ENCODE measurements at places on chromosomes 3 and 15.

DNA sequence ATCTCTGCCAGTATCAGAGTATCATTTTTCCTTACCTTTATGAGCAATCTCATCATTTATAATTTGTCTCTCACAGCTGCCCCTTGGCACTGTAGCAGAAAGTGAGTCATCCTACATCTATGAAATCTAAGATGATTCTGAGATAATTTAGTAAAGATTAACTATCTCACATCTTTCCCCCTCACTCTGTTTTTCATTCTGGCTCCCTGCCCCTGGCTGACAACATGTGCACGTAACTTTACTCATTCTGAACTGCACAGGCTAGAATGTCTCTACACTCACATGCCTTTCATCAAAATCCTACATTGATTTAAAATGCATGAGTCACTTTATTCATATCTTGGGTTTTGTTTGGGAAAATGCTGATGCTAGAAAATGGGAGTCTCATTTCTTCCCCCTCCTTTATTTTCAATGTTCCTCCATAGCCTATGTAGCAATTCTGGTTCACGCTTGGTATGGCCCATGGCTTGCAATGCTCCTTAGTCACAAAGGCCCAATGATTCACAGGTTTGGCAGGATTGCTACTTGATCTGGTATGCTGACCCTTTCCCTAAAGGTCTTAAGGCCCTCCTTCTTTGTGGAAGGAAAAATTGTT, 838.5 kb downstream of the TUSC7 start:
- DNase-seq: no peak

DNA sequence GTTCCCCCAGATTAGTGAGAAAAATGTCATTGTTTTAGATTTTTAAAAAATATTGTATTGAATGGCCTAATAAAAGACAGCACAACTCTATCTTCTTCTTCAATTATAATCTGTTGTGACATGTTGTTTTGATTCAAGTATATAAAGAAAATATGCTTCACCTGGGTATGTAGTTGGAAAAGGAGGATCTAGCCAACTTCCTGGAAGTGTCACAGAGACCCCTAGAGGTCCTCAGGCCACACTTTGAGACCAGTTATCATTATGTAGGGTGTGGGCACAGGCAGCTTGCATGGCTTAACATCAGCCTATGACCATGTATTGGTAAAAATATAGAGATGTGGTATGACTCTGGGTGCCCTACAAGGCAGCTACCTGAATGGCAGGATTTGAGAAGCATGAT, 14.7 kb upstream of the RYR3 start:
- no peak for DNase-seq

- DNase-seq: no peak
Measured at GRCh38 chr3:51706788-51707731, at the start of gene GRM2. Gene GRM2, plus strand, starts transcription at chr3:51707068. Its CDS starts 1,916 bp downstream, at chr3:51708984.

GRCh38 chr3:44894485-44894884, 20.1 kb downstream of the TGM4 start:
- DNase-seq: no peak

DNA sequence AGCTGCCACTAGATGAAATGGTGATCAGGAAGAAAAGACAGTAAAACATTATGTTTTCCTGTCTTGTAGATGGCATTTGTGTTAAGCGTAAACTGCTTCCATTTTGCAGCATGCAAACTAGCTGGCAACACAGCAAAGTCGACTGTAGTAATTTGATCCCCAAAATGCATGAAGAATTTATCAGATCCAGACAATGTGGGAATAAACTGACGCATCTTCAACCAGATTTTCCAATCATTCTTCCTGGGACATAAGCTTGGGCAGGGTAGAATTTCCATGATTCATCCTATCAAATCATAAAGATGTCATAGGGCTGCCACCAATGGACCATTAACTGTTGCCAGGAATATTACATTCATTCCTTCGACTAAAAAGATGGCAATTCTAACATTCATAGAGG, 260.3 kb downstream of the ERC2 start:
- DNase-seq: no peak

GRCh38 chr3:22371607-22372291, 620.7 kb upstream of the ZNF385D start:
- DNase-seq: no peak

DNA sequence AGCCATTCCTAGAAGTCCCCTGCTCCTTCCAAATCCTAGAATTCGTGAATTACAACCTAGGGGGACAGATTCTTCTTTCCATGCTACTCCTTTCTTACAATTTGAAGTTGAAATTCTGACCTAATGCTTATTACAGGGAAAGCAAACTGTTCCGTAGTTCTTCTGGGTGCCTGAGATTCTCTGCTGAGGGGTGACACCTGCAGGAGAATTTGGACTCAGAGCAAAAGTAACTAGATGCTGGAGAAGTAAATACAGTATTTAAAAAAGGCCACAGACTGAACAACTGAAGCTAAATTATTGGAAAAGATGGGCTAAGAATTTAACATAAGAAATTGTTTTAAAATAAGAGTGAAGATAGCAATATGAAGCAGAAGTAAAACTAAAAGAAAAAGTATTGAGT, 37.9 kb downstream of the ACAD9 start:
- DNase-seq: no peak

GRCh38 chr3:39106281-39106811, 1.1 kb downstream of the GORASP1 start:
- DNase-seq: no peak

- DNase-seq: no peak
Measured at GRCh38 chr15:90918835-90919234, 13.5 kb downstream of the HDDC3 start.

DNA sequence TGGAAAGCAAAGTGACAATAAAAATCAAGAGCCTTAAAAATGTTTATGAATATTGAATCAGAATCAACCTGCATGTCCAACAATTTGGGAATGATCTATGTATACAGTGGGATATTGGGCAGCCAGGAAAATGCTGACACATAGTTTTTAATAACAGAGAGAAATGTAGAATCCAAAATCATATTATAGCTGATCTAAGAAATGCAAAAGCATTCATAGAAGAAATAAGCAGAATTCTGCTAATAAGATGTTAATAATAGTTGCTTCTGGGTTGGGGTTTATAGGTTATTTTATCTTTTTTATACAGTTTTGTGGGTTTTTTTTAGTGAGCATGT, 15.1 kb downstream of the KIF9 start:
- no peak for DNase-seq

- DNase-seq: no peak
Measured at GRCh38 chr3:1288805-1289494, 196.1 kb downstream of the CNTN6 start.

- no peak for DNase-seq
Measured at GRCh38 chr15:58182460-58183163, 44.4 kb downstream of the AQP9 start.

DNA sequence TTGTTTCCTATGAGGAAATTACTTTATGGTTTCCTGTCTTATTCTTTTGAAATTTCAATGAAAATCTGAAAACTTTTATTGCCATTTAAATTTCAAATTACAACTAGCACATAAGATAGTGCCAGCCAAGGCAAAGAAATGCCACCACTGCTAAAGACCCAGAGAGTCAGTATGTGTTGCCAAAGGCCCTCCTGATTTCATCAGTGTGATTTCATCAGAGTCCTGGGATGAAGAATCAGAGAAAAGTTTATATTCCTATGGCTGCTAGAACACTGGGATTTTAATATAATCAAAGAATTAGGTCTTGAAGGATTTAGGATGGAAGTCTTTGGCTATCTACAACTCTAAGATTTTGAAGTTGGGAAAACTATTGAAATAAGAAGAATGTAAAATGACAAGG, 434.2 kb upstream of the CCDC54 start:
- DNase-seq: no peak

DNA sequence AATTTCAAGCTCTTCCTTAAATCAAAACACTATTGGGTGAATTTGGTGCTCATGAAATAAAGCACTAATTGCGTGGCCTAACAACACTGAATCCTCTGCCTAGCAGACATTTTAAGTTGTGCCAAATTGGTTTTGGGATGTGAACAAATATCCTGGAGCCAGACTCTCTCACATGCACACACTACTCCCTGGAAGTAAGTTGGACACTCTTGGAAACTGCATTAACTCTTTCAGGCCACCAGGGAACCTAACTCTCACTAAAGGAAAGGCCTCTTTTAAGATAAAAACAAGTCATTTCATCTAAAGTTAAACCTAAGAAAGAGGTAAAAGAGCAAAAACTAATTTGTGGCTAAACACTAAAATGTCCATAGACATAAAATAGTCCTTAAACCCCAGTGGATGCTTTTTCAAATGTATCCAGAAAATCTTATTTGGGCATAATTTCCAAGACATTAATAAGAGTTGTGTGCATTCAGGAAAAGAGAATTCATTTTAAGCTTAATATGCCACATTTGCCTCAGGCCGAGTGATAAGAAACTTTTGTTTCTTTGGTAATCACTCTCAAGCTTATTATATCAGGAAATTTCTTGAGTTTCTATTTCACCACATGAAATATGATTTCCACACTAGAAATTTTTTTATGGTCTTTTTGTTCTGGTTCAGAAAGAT, 61.8 kb downstream of the ZBTB20 start:
- no peak for DNase-seq

DNA sequence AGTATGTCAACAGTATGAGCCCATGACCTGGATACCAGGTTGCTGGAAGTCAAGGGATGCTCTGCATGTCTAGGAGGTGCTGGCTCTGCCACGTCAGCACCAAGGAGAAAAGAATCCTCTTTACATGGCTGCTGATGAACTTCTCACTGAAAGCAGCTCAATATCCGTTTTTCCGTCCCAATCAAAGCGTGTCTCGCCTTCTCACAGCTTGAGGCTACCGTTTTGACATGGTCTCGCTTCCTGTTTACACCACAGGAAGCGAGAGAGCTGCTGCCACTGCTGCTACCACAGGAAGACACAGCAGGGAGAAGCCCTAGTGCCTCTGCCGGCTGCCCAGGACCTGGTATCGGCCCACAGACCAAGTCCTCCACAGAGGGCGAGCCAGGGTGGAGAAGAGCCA, 27.3 kb downstream of the STARD5 start:
- DNase-seq: peak; percentile 54

- DNase-seq: no peak
Measured at GRCh38 chr3:177429771-177430170, 232.5 kb upstream of the TBL1XR1 start.

GRCh38 chr3:135310317-135310716, 515.3 kb downstream of the EPHB1 start:
- DNase-seq: no peak

DNA sequence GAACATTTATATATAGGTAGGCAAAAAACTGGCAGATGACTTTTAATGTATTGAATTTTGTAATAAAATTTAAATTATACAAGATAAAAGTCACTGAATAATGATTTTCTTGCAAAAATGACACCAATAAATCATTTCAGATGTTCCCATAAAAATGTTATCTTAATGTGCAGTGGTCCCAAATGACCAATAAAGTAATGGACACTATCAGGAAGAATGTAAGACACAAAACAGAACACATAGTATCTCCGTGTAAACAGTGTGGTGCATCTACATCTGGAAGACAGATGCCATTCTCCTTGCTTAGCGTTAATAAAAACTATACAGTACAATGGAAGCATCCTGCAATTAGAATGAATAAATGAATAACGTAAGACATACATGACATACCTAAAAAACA, 41.5 kb downstream of the FGF7 start:
- DNase-seq: no peak

GRCh38 chr3:69197922-69198530, 75.6 kb upstream of the LMOD3 start:
- peak; percentile 36 for DNase-seq

- no peak for DNase-seq
Measured at GRCh38 chr3:171565481-171566058, 105.4 kb upstream of the TNIK start.

DNA sequence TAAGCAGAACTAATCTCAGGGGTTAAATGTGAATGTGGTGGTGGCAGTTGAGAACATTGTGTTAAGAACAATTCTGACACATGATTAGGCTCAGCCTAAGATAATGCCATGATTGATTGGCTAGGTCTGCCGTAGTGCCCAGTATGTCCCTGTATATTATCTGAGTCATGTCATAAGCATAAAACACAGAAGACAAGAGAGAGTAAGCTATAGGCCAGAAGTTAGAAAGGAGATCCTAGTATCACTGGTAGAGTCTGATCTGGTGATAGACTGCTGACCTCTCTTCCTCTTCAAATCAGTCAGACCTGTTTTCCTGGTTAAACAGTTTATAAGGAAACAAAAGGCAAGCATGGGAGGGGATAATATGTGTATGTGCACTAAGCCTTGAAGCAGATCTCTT, 30.1 kb upstream of the ATP8B4 start:
- no peak for DNase-seq

- no peak for DNase-seq
Measured at GRCh38 chr15:83565553-83566159, 88.3 kb upstream of the ADAMTSL3 start.

DNA sequence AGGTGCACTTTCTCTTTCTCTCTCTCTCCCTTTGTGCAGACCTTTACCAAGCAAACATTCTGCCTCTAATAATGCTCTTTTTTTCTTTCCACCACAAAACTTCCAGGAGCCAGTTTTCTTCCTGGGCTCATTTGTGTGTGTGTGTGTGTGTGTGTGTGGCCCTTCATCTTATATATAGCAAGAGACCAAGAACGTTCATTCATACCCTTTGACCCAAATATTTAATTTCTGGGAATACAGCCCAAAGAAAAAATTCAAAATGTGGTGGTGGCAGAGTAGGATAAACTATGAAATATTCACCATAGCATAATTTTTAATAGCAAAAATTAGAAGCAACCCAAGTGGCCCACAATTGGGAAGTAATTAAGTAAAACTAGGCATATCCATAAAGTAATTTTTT, 398.9 kb downstream of the IGSF11 start:
- no peak for DNase-seq

- DNase-seq: no peak
Measured at GRCh38 chr3:47193871-47194859, 30.3 kb upstream of the SETD2 start.

GRCh38 chr3:117398141-117398899, 688.7 kb downstream of the TUSC7 start:
- no peak for DNase-seq

- no peak for DNase-seq
Measured at GRCh38 chr3:62149962-62150361, 223.4 kb downstream of the FEZF2 start.

- DNase-seq: no peak
Measured at GRCh38 chr3:25962255-25962654, 172.4 kb downstream of the OXSM start.

GRCh38 chr3:46935168-46935858, 41.2 kb downstream of the CCDC12 start:
- DNase-seq: no peak

- DNase-seq: no peak
Measured at GRCh38 chr15:77180757-77181156, 109.8 kb upstream of the TSPAN3 start.

Data from activated CD4-positive, CD25-positive, alpha-beta regulatory T cell treated with anti-CD3 and anti-CD28 coated beads, Interleukin-2, amount 50 U/mL, for 16 hours (primary cell).